ENCODE measurements at places on chromosomes 2 and 18.

DNA sequence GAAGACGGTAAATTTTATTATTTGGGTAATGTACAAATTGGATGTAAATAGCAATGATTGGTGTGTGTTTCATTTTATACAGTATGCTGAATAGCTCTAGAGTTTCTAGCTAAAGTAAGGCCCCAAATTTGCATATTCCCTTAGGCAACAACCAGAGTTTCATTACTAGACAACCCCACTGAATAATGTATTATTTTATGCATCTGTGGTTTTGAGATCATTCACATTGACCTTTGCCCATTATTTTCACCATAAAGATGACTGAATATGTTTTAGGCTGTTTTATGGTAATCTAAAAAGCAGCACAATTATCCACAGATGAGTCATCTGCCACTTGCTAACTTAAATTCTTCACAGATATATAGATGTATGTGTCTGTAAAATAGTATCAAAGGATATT lies 44.5 kb upstream of the C2orf74 start:
- H3K4me3 ChIP-seq: no peak overlapping the region
- peaks cover 38% of the 10 kb centered on the region for H3K36me3 ChIP-seq
- H3K27ac ChIP-seq: no peak overlapping the region

GRCh38 chr2:59183070-59183469 lies 941.9 kb upstream of the FANCL start:
- no peak overlapping the region for H3K4me3 ChIP-seq
- no peaks in the 10 kb centered on the region for H3K36me3 ChIP-seq
- H3K27ac ChIP-seq: no peak overlapping the region

DNA sequence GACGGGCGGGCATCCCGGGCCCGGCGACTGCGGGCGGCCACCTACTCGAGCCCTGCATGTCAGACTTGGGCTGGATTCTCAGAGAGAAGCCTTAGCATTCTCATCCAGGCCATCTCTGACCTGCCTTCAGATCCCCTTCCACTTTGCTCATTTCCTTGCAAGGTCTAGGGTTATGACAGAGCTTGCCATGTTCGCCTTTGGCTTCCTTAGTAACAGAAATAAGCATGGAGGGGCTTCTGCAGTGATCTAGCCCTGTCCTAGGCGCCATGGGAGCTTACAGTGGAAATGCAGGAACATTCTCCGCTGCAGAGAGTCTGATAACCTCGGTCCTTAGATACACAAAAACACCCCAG lies 632 bp upstream of the ACVR1 start:
- DNase-seq: peak; percentile 25
- peaks cover 58% of the 10 kb centered on the region for H3K4me1 ChIP-seq
- peak overlapping the region; percentile 82 for H3K27ac ChIP-seq
- H3K27me3 ChIP-seq: no peaks in the 10 kb centered on the region
- H3K36me3 ChIP-seq: peaks cover 28% of the 10 kb centered on the region
- H3K4me3 ChIP-seq: peak overlapping the region; percentile 84

DNA sequence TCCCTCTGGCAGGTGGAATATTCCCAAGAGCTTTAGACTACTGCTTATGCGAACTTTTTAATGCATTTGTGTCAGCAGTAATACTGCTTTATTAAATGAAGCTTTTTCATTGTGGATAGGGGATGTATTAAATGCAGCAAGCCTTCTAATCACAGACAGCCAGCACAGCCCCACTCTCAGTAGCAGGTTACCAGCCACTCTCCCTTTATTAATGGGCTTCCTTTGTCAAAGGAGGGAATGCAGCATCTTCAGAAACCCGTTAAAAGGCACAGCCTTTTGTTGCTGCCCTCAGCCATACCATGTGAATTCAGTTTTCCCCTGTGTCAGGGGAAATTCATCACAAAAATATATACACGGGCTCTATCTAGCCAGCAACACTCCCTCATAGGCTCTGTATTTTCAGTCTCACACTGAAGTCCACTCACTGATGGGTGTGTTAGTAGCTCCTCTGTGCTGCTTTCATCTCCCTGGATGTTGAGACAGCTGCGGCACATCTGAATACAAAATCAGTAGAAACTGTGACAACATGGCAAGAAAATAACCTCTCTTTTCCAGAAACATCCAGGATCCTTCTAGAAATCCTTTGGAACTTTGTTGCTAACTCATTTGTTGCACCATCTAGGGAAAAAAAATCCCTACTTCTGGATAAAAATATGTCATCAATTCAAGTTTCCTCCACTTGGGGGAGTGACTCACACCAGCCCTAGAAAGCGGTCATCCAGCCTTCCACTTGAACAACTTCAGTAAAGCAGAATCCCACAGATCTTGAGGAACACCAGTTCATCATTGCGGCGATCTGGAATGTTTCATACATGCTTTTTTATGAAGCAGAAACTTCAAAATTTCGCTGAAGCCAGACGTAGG lies 48.4 kb downstream of the LRRTM1 start:
- DNase-seq: no peak
- no peaks in the 10 kb centered on the region for H3K27me3 ChIP-seq
- no peak overlapping the region for H3K4me3 ChIP-seq
- no peaks in the 10 kb centered on the region for H3K36me3 ChIP-seq
- no peak overlapping the region for H3K27ac ChIP-seq
- no peaks in the 10 kb centered on the region for H3K4me1 ChIP-seq

DNA sequence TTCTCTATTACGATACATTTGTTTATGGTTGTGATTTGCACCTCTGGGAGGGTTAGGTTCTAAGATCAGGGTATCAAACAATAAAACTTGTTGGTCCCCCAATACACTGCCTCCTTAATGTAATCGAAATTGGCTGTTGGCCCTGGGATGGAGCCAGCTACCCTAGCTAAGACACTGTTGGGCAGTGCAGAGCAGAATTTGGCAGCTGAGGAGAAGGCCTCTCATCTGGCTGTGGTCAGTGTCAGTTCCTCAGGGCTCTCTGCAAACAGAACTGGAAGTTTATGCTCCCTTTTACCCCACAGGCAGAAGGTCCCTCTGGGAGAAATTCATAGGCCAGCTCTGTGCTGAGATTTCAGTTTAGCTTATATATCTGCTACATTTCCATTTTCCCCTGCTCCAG lies 8.6 kb upstream of the HAAO start:
- DNase-seq: no peak
- H3K27me3 ChIP-seq: peaks cover 20% of the 10 kb centered on the region
- H3K27ac ChIP-seq: no peak overlapping the region
- peaks cover 15% of the 10 kb centered on the region for H3K4me1 ChIP-seq
- no peak overlapping the region for H3K4me3 ChIP-seq

DNA sequence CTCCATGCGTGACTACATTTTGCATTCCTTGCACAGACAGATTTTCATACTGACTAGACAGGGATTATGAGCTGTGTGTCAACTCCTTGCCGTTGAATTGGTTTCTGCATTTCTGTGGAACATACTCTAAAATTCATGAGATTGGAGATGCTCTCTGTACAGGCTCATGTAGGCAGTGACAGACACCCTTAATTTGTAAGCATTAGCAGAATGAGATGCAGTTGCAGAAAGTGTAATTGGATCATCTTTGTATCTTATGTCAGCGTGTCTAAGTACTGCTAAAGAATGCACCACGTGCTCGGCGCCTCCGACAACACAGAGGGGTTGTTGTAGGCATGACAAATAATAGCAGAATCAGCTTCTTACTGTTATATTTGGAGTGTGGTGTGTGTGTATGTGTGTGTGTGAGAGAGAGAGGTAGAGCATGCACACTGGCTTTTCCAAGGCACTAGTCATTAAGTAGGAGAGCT lies 212.4 kb downstream of the CMPK2 start:
- no peak overlapping the region for H3K4me3 ChIP-seq
- H3K27me3 ChIP-seq: no peaks in the 10 kb centered on the region
- DNase-seq: no peak
- no peaks in the 10 kb centered on the region for H3K36me3 ChIP-seq
- H3K27ac ChIP-seq: no peak overlapping the region
- H3K4me1 ChIP-seq: no peaks in the 10 kb centered on the region

- peak; percentile 5 for DNase-seq
- H3K27ac ChIP-seq: no peak overlapping the region
- H3K4me3 ChIP-seq: no peak overlapping the region
- no peaks in the 10 kb centered on the region for H3K27me3 ChIP-seq
Measured at GRCh38 chr2:216206821-216207220, 97.7 kb downstream of the XRCC5 start.

- peaks cover 46% of the 10 kb centered on the region for H3K4me1 ChIP-seq
- DNase-seq: no peak
- H3K36me3 ChIP-seq: peaks cover 8% of the 10 kb centered on the region
- no peaks in the 10 kb centered on the region for H3K27me3 ChIP-seq
Measured at GRCh38 chr2:33494877-33495641, 18.6 kb downstream of the RASGRP3 start.

- no peak for DNase-seq
- H3K27ac ChIP-seq: no peak overlapping the region
- no peak overlapping the region for H3K4me3 ChIP-seq
- H3K4me1 ChIP-seq: no peaks in the 10 kb centered on the region
- peaks cover 9% of the 10 kb centered on the region for H3K27me3 ChIP-seq
Measured at GRCh38 chr18:54968807-54969206, 9.5 kb upstream of the CCDC68 start.

- H3K27ac ChIP-seq: no peak overlapping the region
- H3K4me1 ChIP-seq: peaks cover 21% of the 10 kb centered on the region
- H3K36me3 ChIP-seq: peaks cover 7% of the 10 kb centered on the region
- no peak for DNase-seq
- no peaks in the 10 kb centered on the region for H3K27me3 ChIP-seq
Measured at GRCh38 chr2:181036848-181037603, 56.6 kb downstream of the UBE2E3 start.

- peak overlapping the region; percentile 14 for H3K4me3 ChIP-seq
- H3K4me1 ChIP-seq: peaks cover 22% of the 10 kb centered on the region
- H3K36me3 ChIP-seq: peaks cover 15% of the 10 kb centered on the region
- no peaks in the 10 kb centered on the region for H3K27me3 ChIP-seq
Measured at GRCh38 chr2:73268366-73268829, 15.9 kb downstream of the FBXO41 start.

DNA sequence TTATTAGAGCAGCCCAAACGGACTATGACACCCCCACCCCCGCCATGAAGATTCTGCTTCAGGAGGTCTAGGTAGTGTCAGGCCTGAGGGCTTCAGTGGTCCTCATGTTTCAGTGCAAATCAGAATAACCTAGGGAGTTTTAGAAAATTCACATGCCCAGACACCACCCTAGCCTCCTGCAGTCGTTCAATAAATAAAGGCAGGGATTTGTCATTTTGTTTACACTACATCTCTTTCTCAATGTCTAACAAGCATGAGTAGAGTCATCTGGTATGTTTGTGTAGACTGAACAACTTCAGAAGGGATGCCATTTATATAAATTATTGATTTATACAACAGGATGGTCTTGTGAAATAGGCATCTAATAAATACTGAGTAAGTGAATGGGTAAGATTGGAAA lies 112.1 kb upstream of the SERPINE2 start:
- DNase-seq: no peak
- no peak overlapping the region for H3K4me3 ChIP-seq
- H3K36me3 ChIP-seq: no peaks in the 10 kb centered on the region
- H3K27me3 ChIP-seq: peaks cover 7% of the 10 kb centered on the region

GRCh38 chr18:32167980-32168730 lies 21.7 kb upstream of the MEP1B start:
- H3K4me3 ChIP-seq: no peak overlapping the region
- no peaks in the 10 kb centered on the region for H3K4me1 ChIP-seq
- H3K27ac ChIP-seq: no peak overlapping the region
- no peaks in the 10 kb centered on the region for H3K36me3 ChIP-seq

GRCh38 chr18:3491981-3492555 lies 42.1 kb downstream of the TGIF1 start:
- H3K27ac ChIP-seq: no peak overlapping the region
- no peaks in the 10 kb centered on the region for H3K36me3 ChIP-seq
- no peak overlapping the region for H3K4me3 ChIP-seq
- no peak for DNase-seq
- H3K27me3 ChIP-seq: peaks cover 12% of the 10 kb centered on the region

DNA sequence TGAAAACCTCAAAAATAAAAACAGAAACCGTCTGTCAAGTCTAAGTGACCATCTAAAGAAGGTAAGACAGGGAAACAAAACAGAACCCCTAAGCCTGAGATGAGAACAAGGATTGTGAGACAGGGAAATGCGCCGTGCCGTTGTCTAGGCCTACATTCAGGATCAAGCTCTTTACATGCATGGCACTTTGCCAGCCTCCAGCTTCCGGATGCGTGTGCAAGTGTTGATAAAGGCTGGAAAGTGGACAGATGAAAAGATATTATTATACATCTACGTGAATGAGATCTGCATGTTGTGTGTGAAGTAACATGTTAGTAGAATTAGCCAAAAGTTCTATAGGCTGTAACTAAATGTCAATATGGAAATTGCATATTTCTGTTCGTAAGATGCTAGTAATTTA lies 28.6 kb upstream of the TMEM87B start:
- H3K36me3 ChIP-seq: no peaks in the 10 kb centered on the region
- no peak overlapping the region for H3K4me3 ChIP-seq
- no peaks in the 10 kb centered on the region for H3K27me3 ChIP-seq
- no peaks in the 10 kb centered on the region for H3K4me1 ChIP-seq
- DNase-seq: no peak

GRCh38 chr2:151922845-151923666 lies 94.8 kb upstream of the ARL5A start:
- DNase-seq: no peak
- no peak overlapping the region for H3K4me3 ChIP-seq
- H3K36me3 ChIP-seq: no peaks in the 10 kb centered on the region
- no peaks in the 10 kb centered on the region for H3K4me1 ChIP-seq

GRCh38 chr2:69961496-69961895 lies at the start of gene ASPRV1:
Gene ASPRV1, minus strand, starts transcription at chr2:69961631. Its CDS starts 195 bp downstream, at chr2:69961436.
- no peak within 1 kb of the TSS for H3K27ac ChIP-seq
- H3K27me3 ChIP-seq: peaks cover 21% of the 10 kb centered on the region
- no peaks in the 10 kb centered on the region for H3K36me3 ChIP-seq
- H3K4me1 ChIP-seq: peaks cover 11% of the 10 kb centered on the region
- no peak within 1 kb of the TSS for H3K4me3 ChIP-seq

DNA sequence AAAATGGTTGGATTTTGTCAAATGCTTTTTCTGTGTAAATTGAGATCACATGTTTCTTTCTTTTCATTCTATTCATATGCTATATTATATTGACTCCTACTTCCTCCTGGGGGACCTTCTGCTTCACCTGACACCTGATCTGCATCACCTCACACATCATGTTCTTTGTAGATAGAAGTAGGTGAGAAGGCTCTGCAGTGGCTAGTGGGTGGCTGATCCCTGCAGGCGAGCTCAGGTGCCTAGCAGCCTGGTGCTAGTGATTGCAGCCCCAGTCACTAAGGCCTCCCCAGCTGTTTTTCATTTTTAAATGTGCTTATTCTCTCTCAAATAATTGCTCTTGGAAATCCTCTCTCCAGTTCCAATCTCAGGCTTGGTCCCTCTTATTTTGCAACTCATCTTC lies 33.6 kb downstream of the MC4R start:
- H3K27me3 ChIP-seq: no peaks in the 10 kb centered on the region
- no peak for DNase-seq
- no peaks in the 10 kb centered on the region for H3K4me1 ChIP-seq
- H3K4me3 ChIP-seq: no peak overlapping the region
- H3K36me3 ChIP-seq: no peaks in the 10 kb centered on the region

DNA sequence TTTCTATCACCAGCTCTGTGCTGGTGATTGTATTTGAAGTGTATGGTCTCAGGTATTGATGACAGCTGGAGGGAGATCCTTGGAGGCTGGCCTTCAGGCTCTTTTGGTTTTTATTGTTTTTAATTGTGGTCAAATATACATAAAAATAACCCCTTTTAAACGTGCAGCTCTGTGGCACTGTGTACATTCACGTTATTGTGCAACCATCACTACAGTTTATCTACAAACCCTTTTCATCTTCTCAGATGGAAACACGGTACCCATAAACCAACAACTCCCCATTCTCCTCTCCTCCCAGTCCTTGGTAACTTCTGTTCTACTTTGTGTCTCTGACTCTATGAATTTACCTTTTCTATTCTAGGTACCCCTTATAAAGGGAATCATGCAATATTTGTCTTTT lies 79.3 kb upstream of the ATP8B1 start:
- H3K4me1 ChIP-seq: peaks cover 3% of the 10 kb centered on the region
- no peak overlapping the region for H3K4me3 ChIP-seq
- H3K36me3 ChIP-seq: no peaks in the 10 kb centered on the region
